ENCODE measurements at places on chromosomes 7 and 10.

GRCh38 chr10:43076876-43077420 lies at the start of gene RET:
TSS of gene RET (plus strand) at chr10:43077069. CDS start at chr10:43077259, 190 bp downstream.
- DNase-seq: no peak

DNA sequence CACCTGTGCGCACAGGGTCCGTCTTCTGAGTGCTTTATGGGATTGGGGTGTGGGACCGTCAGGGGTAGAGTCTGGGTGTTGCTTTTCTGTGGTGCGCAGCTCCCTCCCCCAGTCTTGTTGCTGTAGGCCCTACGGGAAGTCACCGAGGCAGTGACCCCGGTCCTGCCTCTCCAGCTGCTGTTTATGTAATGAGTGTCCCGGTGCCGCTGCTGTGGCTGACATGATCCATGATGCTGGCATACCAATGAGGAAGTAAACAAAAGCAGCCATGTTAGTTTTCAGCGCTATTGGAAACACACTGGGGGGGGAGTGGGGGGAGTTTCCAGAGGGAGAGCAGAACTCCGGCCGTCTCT lies 1.1 kb downstream of the TRIM8 start:
- peak; percentile 28 for DNase-seq

- no peak for DNase-seq
These were observed 129.4 kb upstream of the ZNF746 start for GRCh38 chr7:149626972-149627371.

GRCh38 chr10:97307441-97307840 lies 11.6 kb upstream of the FRAT1 start:
- DNase-seq: no peak

DNA sequence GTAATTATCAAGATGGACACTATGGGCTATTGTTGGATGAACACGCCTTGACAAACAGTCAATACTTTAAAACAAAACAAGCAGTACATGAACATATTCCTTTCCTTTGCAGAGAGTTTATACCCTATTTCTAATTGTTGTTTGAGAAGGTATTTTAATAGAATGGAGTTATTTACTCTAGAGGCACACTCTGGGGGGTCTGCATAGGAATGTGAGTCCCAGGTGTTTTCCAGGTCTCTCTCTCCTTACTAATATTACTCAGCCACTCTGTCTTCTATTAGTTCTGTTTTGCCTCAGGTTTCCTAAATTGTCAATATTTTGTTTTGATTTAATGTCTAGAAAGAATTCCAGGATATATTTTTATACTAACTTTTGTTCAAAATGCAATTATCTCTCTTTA lies 1091.4 kb downstream of the CNTNAP2 start:
- DNase-seq: no peak

DNA sequence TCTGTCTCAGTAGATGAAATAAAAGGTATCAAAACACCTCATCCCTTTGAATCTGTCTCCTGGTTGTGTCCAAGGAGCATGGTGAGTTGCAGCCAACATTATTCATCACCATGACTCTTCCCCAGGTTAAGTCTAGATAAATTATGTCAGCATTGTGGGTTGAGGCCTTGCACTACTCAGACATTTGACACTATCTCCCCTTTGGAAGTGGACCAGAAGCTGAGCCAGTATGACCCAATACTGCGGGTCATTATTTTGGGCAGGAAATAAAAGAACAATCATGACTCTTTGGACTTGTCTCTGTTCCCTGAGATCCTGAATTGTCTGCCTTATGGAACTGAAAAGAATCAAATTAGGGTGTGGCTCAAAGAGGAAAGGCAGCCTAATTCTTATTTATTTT lies 168.2 kb upstream of the FAM171A1 start:
- DNase-seq: no peak

DNA sequence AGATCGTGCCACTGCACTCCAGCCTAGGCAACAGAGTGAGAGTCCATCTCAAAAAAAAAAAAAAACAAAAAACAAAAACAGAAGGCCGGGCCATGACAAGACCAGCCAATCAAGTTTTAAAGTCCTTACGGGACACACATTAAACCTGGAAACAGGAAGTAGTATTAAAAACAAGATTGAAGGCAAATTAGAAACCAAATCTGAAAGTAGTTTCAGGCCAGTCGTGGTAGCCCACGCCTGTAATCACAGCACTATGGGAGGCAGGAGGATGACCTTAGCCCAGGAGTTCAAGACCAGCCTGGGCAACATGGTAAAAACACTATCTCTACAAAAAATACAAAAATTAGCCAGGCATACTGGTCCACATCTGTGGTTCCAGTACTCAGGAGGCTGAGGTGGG lies 18.1 kb downstream of the PSAP start:
- DNase-seq: no peak
